ENCODE measurements at places on chromosomes 7 and 10.

DNA sequence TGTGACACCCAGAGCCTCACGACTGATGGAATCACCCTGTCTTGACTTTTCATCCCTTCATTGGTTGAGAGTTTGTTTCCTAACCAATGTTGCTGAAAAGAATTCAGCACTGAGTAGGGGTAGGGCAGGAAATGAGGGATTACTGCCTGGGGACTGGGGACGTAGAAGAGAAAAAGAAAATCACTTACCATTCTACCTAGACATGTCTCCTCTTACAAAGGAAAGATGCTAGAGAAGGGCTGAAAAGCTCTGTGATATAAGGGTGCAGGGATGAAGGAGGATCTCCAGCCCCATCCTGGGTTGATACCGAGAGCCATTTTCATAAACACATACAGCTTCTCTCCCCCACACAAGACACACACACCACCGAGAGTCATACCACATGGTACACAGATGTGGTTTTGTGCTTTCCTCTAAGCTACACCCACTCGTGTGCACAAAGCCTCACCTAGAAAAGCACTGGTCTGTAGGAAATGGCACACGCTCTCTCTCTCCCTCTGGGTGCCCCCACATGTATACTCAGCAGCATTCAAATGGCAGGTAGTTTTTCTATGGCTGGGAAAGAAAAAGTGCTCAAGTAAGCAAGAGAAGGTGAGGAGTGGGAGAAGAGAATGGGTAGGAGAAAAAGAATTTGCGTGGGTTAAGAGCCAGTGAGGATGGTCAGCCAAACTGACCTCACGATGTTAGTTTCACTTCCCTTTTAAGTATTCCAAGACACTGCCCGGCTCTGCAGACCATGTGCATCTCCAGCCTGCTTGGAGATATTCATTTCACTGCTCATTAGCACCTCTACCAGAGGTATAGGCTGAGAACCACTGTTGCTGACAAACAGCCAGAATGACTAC, 85.8 kb downstream of the CALD1 start:
- DNase-seq: no peak

GRCh38 chr10:63549810-63550209, 28.6 kb downstream of the REEP3 start:
- DNase-seq: no peak

DNA sequence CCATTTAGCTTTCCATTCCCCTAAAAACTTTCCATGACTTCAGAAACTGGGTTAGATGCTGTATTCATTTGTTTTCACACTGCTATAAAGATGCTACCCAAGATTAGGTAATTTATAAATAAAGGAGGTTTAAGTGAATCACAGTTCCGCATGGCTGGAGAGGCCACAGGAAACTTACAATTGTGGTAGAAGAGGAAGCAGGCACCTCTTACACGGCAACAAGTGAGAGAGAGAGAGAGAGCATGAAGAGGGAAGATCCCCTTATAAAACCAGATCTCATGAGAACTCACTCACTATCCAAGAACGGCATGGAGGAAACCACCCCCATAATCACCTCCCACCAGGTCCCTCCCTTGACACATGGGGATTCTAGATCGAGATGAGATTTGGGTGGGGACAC, 336.8 kb downstream of the TFEC start:
- DNase-seq: no peak

DNA sequence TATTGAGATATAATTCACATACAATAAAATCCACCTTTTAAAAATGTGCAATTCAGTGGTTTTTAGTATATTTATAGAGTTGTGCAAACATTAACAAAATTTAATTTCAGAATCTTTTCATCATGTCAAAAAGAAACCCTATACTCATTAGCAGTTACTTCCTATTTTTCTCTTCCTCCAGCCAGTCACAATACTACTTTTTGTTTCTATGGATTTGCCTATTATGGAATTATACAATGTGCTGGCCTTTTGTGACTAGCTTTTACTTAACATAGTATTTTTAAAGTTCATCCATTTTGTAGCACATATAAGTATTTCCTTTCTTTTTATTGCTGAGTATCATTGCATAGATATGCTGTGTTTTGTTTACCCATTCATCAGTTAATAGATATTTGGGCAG, 199.9 kb upstream of the IMMP2L start:
- no peak for DNase-seq

DNA sequence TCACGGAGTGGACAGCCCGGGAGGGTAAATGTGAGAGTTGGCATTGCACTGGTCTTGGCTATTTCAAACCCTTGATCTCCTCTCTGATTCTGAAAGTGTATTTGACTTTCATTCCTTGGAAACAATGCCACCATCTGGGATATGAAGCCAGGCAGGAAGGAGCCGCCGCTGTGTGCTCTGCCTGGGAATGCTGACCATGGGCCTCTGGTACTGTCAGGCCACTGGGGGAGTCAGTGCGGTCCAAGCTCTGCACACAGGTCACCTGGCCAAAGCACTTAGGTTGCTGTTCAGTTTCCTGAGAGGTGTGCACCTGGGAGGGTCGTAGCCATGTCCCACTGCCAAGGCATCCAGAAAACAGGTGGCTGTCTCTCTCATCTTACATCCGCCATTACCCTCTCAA, 68.5 kb upstream of the SHH start:
- DNase-seq: no peak

DNA sequence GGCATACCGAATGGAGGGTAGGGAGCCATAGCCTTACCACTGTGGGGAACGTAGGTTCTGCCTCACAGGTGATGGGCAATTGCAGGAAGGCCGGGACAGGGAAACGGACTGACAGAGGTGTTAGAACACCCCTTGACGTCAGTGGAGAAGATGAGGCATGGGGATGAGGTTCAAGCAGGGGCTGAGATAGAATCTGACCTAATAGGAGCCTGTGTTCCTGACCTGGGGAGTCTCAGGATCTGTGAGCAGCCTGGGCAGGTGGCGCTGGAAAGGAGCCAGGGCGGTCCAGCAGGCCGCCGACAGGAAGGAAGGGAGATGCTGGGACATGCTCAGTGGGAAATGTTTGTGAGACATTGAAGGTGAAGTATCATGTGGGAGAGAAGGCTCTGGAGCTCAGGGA, 109.4 kb downstream of the WDFY4 start:
- no peak for DNase-seq
